ENCODE measurements at places on chromosomes 12 and 14. TPM values are rescaled to one million over a fixed set of nuclear protein-coding genes. Genes with fewer than 3 reads are reported as not detected.

Gene SPSB2
- 3.2 TPM for total RNA-seq

GRCh38 chr12:118183711-118184110 lies 47.8 kb downstream of the PEBP1 start:
- no peak for DNase-seq

- DNase-seq = no peak
Measured at GRCh38 chr12:101694297-101694848, 3.1 kb upstream of the CHPT1 start.

DNA sequence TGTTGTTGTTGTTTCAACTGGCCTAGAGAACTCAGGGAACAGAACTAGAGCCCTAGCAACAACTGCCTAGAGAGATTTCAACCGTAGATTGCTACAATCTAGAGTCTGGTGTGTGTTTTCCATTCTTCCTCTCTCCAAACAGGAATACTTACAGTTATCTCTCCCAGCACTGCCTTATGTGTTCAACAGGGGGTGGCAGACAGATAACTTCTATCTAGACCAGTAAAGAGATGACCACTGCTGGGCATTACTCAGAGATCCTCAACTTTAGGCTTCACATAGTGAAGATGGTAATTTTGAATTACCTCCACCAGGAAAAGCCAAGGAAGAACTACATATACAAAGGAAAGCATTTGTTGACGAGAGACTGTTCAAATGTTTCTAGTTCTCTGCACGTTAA lies 4.8 kb downstream of the TXNDC16 start:
- no peak for DNase-seq

Gene MYG1
- total RNA-seq = 15.0 TPM

Measured in liver (tissue), 10 donors.